ENCODE measurements at places on chromosomes 4 and X.

GRCh38 chrX:68365341-68365740 lies 68.0 kb downstream of the OPHN1 start:
- no peak for DNase-seq

- DNase-seq = no peak
These were observed 378.7 kb downstream of the C4orf33 start for GRCh38 chr4:129474698-129475097.

DNA sequence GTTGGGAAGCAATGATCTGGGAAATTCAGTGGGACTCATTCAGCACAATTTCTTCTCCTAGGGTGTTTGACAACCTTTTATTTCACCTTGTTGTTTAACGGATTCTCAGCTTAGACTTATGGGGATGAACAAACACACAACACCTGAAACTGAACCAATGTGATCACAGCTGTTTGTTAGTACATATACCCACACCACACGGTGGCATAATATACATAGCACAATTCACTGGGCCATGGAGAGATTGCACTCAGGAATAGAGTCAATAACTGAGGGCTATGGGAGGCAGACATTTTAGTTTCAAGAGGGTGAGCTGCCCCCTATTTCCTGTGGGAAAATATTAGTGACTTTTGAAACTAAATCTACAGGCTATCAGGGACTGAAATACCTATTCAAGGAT lies 148.0 kb downstream of the PARM1 start:
- DNase-seq = no peak

- DNase-seq = no peak
These were observed 65.0 kb downstream of the MAPK10 start for GRCh38 chr4:86294883-86295282.

- DNase-seq = no peak
These were observed 15.7 kb downstream of the CCKAR start for GRCh38 chr4:26474551-26474950.

- DNase-seq = no peak
These were observed 4.9 kb downstream of the EREG start for GRCh38 chr4:74369855-74370254.

DNA sequence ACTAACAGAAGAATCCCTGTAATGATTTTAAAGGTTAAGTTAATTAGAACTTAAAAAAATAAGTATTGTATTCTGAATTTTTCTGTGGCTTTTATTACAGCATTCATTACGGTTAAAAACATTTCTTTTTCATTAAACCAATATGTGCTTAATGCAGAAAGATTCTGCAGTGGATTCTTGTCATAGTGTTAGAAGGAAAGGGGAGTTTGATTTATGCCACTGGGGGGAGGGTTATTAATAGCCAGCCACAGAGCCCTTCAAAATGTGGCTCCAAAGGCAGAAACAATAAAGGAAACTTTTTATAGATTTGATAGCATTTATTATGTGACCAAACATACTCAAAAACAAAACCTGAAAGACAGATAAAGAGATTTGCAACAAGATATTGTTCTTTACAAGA lies 9.1 kb downstream of the SMAD1 start:
- no peak for DNase-seq

- DNase-seq = no peak
These were observed 171.4 kb downstream of the GPC3 start for GRCh38 chrX:133813971-133814370.

- DNase-seq = no peak
These were observed 652.5 kb downstream of the GABRG1 start for GRCh38 chr4:45471335-45471734.

DNA sequence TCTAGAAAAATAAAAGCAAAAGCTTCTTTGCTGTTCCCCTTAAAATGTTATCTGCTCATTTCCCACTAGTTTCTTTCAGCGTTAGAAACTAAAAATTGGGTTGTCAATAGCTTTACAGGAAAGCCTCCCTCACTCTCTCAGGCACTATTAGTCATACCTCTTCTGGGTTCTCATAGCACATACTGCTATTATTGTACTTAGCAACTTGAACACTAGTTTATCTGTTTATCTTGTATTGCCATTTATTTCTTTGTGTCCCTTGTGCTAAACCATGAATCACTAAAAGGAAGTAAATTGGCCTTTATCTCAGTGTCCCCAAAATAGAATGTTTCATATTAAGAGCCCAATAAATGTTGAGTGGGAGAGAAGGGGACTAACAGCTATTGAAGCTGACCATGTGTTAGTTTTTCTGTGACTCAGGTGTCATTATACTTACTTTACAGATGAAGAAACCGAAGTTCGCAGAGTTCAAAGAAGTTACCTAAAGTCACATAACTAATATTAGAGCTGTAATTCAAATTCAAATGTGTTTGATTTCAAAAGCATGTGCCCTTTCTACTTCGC lies 124.8 kb upstream of the CITED1 start:
- no peak for DNase-seq

- DNase-seq = no peak
These were observed 146.4 kb upstream of the EDNRA start for GRCh38 chr4:147334478-147334877.

GRCh38 chr4:166414431-166414830 lies 541.4 kb downstream of the TLL1 start:
- no peak for DNase-seq

GRCh38 chrX:70675284-70675683 lies 230.6 kb downstream of the DLG3 start:
- no peak for DNase-seq

GRCh38 chr4:113584407-113585150 lies 177.0 kb downstream of the CAMK2D start:
- peak; percentile 42 for DNase-seq

GRCh38 chr4:73335679-73336078 lies 68.4 kb upstream of the ALB start:
- DNase-seq = peak; percentile 51

DNA sequence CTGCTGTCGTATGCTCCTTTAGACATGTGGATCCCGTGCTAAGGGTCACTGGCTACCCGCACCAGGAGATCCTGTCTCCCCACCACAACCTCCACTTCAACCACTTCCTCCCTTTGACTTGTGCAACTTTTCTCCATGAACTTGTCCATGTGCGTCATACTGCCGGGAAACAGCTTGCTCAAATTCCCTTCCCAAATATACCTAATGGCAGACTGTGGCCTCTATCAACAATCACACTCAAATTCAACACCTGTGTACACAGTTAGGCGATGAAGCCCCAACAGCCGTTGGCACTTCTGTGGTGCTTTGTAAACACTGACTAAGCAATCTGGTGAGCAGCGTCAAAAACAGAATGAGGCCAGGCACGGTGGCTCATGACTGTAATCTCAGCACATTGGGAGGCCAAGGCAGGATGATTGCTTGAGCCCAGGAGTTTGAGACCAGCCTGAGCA lies 49.5 kb downstream of the CD99L2 start:
- DNase-seq = no peak

DNA sequence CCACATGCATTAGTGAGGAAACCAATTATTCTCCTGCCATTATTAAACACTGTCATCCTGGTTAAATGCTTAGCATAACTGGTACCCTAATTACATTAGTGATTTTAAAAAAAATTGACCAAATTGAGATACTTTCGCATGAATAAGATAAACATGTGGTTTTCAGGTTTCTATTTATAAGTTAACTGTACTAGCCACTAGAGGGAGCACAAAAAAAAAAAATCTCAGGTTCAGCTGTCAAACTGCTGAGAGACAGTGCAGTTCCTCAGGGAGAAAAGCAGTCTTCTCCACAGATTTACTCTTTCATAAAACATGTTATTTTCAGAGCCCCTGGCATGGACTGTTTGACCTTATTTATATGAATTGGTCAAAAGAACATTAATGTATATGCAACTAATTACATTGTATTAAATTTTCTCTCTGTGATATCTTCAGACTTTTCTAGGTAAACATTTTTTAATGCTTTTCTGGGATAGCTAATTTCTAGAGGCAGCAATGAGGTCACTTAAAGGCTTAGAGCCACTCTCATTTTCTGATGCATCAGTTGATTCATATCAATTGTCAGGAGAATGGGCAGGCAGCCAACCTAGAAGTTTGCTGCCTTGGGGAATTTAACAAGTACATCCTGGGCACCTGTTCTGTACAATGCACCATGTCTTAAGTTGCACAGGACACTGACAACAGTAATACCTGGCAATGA lies 167.5 kb downstream of the CDS1 start:
- no peak for DNase-seq

GRCh38 chrX:10903523-10903922 lies 207.6 kb upstream of the HCCS start:
- no peak for DNase-seq

- no peak for DNase-seq
These were observed 80.5 kb upstream of the PPARGC1A start for GRCh38 chr4:23970201-23970850.

- no peak for DNase-seq
These were observed 60.9 kb upstream of the PACRGL start for GRCh38 chr4:20639346-20639745.

GRCh38 chr4:5889002-5889696 lies 3.7 kb downstream of the CRMP1 start:
- no peak for DNase-seq

DNA sequence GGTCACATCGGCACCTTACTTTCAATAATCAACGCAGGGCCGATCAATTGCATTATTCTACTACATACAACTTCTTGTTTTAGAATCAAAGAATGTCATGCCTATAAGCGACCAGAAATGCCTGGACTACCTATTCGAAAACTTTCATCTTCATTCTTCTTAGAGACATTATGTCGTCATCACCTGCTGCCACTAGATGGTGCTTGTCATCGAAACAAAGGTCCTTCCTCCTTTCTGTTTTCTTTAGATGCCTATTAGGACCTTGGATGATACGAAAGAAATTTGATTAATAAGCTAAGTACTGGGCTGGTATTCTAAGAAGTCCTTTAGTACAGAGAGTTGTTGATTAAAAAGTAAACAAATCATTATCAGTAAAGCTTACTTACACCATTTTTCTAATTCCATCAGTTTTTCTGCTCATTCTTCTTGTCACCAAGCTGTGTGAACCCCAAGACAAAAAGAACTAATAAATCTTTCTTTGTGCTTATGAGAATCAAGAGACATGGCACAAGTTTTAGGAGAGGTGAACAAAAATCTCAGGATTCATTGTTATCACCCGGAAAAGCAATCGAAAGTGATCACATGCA lies 154.5 kb upstream of the SLC4A4 start:
- peak; percentile 38 for DNase-seq

DNA sequence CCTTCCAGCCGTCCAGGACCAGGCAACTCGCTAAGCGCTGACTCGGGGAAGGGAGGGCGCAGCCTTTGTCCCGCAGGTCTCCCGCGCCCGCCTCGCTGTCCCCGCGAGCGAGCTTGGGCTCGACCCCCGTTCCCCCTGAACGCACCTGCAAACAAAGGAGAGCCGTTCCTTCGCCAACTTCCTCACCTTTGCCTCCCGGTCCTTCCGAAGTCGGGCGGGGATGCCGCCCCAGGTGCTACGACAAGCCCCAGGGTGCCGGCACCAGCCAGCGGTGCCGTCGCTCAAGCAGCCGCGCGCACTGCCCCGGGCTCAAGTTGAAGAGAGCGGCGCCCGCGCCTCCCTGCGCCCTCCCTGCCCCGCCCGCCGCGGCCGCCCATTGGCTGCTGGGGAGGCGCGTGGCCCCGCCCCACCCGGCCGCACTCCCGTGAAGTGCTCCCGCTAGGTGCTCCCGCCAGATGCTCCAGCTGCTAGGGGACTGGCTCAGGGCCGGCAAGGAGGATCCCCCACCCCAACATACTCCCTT lies 107.1 kb downstream of the NSUN7 start:
- DNase-seq = peak; percentile 79

- no peak for DNase-seq
These were observed 214.1 kb upstream of the ATP6AP2 start for GRCh38 chrX:40366661-40367060.

DNA sequence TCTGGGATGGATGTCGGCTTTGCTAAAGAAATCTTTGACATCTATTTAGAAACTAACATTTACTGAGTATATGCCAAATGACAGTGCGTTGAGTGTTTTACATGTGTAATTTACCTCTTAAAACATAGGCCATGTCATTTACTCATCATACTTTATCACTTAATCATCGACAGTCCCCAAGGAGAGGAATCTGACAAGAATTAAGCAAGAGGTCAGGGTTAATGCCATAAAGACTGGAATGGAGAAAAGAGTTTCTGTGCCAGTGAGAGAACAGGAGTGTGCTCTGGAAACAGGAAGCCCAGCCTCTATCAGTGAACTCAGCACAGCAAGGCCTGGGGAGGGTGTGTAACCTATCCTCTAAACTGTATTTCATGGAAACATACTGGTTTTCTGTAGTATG lies 28.0 kb upstream of the AMOT start:
- no peak for DNase-seq

DNA sequence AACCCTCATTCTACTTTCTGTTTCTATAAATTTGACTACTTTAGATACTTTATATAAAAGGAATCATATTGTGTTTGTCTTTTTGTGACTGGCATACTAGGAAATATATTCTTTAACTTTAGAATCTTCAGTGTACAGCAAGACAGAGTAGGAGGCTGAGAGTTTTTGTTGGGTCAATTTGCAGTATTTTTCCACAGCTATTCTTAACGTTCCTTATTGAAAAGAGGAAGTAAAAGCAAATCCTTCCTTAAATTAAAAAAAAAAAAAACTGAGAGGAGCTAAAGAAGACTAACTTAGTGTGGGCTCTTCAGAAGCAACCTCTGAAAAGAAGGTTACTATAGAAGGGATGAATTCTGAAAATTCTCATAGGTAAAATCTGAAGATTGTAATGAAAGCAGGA lies 1194.6 kb downstream of the ADGRL3 start:
- DNase-seq = no peak

- DNase-seq = no peak
These were observed 5.7 kb downstream of the TCEANC start for GRCh38 chrX:13658602-13659001.

- DNase-seq = peak; percentile 39
These were observed 20.5 kb upstream of the C4orf17 start for GRCh38 chr4:99490286-99490685.

DNA sequence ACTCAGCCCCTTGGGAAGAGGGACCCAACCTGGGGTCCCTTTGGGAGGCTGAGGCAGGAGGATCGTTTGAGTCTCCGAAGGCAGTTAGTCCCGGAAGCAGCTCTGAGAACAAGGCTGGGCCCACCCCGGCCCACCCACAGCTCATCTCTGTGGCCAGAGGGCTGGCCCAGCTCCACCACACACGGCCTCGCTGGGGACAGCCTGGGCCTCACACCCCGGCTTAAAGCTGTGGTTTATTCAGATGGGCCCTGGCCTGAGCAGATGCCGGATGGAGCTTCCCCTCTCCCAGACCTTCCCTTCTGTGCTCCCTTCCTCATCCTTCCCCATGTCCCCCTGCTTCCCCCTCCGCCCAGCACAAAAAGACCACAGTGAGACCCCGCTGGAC lies 54.4 kb downstream of the FAM53A start:
- DNase-seq = no peak

- DNase-seq = no peak
These were observed 701.1 kb upstream of the ATOH1 start for GRCh38 chr4:93127489-93127888.
